BJ (cell line): ENCODE measurements at places on chromosomes 6 and 20. TPM values are rescaled to one million over a fixed set of nuclear protein-coding genes. Genes with fewer than 3 reads are reported as not detected.

DNA sequence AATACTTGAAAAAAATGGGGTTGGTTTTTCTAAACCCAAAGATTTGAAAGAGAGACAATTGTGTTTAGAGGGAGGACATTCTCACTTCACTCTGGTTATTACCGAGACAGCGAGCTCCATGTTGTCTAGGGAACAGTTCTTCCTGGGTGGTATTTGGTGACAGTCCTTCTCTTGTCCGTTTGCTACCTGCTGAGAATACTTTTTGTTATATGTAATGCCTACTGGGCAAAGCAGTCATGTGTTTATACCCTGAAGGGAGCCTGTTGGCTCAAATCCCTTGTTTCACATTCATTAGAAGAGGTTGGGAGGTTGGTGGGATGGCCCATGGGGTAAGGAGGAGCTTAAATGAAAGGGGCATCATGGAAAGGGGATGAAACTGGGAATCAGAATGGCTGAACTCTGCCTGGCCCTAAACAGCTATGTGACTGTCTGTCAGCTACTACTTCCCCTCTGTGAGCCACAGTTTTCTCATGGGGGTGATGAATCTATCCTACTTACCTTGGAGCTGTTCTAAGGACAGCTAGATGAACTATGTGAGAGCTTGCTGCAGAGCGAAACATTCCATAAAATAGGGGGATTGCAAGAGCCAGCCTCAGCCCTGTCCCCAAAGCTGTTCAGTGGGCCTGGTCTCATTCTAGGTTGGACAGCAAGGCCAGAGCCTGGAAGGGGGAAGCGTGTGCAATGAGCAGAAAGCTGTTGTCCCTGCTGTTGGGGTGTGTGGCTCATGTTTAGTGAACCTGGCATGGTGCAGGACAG is 43.5 kb downstream of the FNDC1 start:
- no peak for DNase-seq

DNA sequence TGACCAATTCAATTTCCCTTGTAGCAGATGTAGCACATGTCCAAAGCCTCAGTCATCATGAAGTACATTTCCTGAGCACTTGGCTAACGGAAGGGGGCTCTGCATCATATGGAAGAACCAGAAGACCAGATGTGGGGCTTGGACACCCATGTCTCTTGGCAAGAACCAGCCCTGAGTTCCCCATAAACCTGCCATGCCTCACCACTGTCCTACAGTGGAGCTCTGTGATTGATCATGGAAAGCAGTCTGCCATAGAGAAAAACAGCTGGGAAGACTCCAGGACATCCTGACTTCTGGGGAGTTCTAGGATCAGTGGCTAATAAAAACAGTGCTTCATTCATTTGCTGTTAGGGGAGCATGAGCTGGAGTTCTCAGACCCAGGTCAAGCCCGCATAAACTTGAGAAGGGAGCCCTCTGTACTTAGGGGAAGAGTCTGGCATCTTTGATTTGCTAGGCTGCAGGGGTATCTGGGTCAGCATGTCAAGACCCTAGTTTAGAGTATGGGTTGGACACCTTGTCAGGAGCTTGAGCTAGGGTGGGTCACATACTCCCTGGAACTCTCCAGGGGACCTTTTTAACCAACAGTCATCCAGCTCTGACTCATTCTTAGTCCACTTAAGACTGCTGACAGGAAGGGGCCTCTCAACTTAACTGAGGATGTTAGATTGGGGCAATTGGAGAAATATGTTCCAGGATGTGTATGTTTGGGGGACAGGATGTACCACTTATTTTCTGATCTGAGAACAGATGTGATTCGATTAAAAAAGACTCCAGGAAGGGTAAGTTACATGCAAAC is 26.3 kb upstream of the TRAM2 start:
- no peak for DNase-seq

PRICKLE4 gene
- 0.31 TPM in 1 of 2 replicates, not detected in the other for polyA plus RNA-seq

DNA sequence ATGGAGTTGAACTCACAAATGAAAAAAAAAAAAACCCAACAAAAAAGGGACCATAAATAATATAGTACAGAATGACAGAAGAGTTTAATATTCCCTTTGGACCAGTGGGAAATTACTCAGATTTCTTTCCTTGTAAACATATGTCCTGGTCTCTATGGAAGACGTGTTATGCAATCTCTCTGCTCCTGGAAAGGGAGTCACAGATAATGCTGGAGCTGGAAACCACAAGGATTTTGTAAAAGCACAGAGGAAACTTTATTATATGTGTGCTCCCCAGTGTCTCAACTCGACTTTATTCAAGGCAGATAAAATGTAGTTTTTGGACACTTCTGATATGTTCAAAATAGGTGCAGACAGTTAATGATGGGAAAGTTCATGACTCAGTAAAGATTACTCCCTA is 88.1 kb upstream of the ZFP64 start:
- DNase-seq, result no peak

GRCh38 chr6:159875194-159875593 is 15.6 kb upstream of the MAS1 start:
- no peak for DNase-seq

- no peak for DNase-seq
These were observed 3.4 kb downstream of the COL9A1 start for GRCh38 chr6:70299456-70299855.

HLA-DOA gene
- polyA plus RNA-seq, result not detected in 2 replicates

TMEM74B gene
- 0.04 TPM in 1 of 2 replicates, not detected in the other for polyA plus RNA-seq

GRCh38 chr6:134123666-134124208 is 71.3 kb upstream of the SLC2A12 start:
- peak; percentile 30 for DNase-seq

DNA sequence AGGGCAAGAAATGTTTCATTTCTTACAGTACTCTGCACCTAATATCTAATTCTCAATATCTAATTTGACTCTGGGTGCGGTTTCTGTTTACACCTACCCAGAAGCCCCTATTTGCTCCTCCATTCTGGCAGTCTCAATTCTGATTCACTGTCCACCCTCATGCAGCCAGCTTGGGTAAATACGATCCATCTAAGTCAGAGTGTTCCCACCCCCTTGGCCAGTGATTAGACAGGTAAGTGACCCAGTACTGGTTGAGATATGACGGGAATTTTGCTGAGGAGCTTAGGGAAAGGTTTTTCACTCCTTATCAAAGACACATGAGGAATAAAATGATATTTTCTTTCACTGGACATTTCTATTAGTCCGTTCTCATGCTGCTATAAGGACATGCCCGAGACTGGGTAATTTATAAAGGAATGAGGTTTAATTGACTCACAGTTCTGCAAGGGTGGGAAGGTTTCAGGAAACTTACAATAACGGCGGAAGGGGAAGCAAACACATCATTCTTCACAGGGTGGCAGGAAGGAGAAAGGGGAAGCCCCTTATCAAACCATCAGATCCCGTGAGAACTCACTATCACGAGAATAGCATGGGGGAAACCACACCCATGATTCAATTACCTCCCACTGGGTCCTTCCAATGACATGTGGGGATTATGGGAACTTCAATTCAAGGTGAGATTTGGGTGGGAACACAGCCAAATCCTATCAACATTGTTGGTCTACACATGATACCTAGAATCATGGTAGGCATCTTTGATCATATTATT is 29.4 kb downstream of the GLO1 start:
- no peak for DNase-seq

IRF4 gene
- not detected in 2 replicates for polyA plus RNA-seq

PGC gene
- polyA plus RNA-seq, result not detected in 2 replicates
